ENCODE measurements at places on chromosomes 7 and 10.

DNA sequence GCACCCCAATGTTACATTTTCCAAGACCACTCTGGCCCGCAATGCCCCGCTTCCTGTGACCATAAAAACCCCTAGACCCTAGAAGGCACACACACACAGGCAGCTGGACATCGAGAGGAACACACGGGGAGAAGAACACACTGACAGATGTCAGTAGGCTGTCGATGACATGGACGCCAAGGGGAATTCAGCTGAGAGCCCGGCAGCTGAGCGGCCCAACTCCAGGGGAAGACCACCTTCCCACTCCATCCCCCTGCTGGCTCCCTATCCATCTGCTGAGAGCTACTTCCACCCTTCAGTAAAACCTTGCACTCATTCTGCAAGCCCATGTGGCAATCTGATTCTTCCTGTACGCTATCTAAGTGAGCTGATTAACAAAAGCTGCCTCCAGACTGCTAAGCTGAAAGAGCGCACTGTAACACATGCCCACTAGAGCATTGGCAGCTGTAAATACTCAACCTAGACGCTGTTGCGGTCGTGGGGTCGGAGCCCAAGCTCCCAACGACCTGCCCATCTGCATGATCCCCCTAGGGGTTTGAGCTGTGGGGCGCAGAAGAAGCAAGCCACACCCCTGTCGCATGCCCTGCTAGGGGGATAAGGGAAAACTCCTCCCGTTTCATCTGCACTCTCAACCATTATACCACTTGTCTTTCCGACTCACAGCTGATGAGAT lies 843.6 kb upstream of the POT1 start:
- DNase-seq = no peak

DNA sequence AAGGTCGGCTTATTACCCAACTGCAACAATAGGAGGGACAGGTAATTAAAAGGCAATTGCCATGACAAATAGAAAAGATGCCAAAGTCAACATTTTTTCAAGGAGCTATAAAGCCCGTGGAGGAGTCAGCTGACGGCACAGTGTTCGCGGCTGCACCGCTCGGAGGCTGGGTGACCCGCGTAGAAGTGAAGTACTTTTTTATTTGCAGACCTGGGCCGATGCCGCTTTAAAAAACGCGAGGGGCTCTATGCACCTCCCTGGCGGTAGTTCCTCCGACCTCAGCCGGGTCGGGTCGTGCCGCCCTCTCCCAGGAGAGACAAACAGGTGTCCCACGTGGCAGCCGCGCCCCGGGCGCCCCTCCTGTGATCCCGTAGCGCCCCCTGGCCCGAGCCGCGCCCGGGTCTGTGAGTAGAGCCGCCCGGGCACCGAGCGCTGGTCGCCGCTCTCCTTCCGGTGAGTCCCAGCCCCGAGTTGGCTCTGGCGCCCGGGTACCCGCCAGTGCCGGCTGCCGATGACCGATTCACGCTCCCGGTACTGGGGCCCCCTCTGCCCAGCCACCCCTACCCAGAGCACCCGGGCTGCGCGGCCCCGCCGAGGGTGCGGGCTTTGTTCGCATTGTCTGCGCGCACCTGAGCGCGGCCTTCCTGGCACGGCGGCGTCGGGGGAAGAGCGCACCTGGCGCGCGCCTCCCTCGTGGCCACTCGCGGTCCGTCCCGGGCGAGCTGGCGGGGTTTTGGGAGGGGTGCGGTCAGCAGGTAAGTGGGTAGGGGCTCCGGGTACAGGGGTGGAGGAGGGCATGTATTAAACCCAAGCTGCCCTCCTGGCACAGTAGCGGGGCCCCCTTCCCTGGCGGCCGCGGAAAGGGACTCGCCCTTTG lies at the start of gene VWA2:
VWA2 (plus strand) TSS at position 138 of the 877 bp plus-strand sequence. CDS start 9,460 bp downstream, outside the sequence.
- DNase-seq = no peak

DNA sequence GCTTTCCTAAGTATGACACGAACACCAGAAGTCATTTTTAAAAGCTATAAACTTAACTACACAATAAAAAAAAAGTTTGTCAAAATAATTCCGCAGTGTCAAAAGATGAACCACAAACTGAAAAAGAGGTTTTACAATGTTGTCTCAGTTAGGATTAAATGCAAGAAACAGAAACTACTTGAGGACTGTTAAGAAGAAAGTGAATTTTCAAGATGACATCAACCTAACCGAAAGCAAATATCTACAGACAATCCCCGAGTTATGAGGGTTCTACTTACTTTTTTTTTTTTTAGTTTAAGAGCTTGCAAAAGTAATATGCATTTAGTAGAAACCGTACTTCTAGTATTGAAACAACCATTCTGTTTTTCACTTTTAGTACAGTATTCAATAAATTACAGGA lies 62.3 kb downstream of the TFPI2 start:
- DNase-seq = no peak

DNA sequence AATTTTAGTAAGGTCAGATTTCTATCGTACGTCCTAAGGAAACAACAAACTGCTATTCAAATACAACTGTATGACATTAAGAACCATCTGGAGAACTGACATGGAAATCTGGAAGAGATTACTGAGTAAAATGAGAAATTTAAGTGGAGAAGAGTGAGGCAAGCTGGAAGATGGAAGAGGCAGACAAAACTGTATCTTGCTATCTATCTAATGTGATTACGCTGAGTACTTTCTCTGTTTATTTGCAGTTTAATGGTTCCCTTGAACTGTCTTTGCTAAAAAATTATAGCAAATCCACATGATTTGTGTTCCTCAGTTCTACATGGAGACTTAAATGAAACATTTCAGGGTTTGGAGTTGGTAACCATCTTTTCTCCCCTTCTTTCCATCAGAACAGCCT lies 927.1 kb upstream of the MBL2 start:
- no peak for DNase-seq

- DNase-seq = no peak
Measured at GRCh38 chr7:106060394-106060920, 51.7 kb downstream of the SYPL1 start.

GRCh38 chr10:5744849-5745248 lies 60.2 kb downstream of the TASOR2 start:
- DNase-seq = no peak

DNA sequence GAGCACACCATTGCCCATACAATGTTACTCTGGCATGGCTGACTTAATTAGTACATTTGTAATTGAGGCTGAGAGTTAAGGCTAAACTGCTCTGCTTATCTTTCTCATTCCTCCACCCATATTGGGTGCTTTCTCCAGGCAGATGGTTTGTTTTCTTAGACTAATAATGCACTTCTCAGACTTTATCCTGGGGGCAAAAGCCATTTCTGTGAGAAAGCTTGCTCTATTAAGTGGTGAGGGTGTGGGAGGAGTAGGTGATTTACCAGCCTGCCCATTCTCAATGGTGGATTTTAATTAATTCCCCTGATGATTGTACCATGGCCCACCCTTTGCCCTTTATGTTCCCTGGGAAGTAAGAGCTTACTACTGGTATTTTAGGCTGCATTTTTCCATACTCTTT lies 174.8 kb downstream of the FOXP2 start:
- no peak for DNase-seq

GRCh38 chr7:103129702-103130549 lies 19.0 kb downstream of the NAPEPLD start:
- no peak for DNase-seq

- no peak for DNase-seq
Measured at GRCh38 chr10:79442171-79443040, 3.0 kb downstream of the ZCCHC24 start.

DNA sequence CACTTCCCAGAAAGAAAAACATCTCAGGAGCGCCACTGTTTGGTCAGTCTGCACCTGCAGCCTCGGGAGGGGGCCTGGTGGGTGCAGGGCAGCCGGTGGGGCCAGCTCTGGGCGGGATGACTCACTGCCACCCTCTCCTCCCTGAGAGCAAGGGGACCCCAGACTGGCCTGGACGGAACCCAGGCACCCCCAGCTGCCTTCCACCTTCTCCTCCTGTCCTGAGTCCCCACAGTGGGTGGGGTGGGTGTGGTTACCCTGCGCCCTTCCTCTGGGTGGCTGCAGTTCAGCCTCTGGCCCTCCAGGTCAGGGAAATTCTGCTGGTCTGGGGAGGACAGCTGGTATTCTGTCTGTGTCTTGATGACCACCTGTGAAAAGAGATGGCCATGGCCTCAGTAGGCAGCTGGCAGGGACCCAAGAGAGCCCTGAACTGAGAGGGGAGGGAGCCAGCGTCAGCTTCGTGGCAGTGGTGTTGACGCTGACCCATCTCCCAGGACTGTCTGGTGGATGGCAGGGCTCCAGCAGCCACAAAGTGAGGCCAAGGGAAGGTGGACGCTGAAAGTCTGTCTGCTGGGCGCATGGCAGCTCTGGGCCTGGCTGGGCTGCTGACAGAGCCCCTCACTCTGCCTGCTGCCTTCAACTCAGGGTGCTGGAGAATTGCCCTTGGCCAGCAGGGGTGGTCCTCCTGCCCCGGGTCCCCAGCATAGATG lies 8.9 kb downstream of the CALY start:
- DNase-seq = no peak

- DNase-seq = no peak
Measured at GRCh38 chr7:14510268-14510667, 392.3 kb downstream of the DGKB start.

- no peak for DNase-seq
Measured at GRCh38 chr7:17528636-17529035, 230.2 kb downstream of the AHR start.

- no peak for DNase-seq
Measured at GRCh38 chr7:22730066-22730710, 3.2 kb downstream of the IL6 start.

- DNase-seq = peak; percentile 38
Measured at GRCh38 chr7:114922026-114922651, at the start of gene MDFIC. Gene MDFIC (plus strand): TSS chr7:114922094. CDS start chr7:114923034, 940 bp downstream.

DNA sequence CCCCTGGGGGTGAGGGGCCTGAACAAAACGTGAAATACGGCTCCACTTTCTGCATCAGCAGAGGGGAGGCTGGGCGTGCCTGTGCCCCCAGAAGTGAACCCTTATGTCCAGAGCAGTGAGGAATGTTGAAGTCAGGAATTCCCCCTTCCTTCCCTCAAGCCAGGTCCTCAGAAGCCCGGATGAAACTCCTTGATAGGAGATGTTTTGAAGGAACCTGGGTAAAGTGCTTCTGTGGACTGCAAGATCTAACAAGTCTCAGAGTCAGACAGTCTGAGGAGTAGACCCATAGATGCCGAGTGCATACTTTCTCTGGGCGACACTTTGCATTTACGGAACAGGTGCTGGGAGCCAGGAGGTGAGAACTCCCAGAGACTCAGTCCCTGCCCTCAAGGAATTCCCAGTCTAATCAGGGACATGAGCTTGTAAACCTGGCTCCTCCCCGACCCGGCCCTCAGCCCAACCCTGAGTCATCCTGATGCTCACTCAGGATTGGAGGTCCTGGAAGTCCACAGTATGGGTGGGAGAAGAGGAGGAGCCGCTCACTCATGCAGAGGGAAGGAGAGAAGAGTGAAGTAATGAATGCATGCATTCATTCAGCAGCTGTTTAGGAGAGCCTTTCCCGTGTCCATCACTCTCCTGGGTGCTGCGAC lies 179.5 kb upstream of the ITGB1 start:
- no peak for DNase-seq

- DNase-seq = no peak
Measured at GRCh38 chr7:155363852-155364600, 66.3 kb downstream of the INSIG1 start.
